CD4-positive, alpha-beta T cell treated with Interleukin-6 at 100 ng/mL for 8 hours (primary cell): ENCODE measurements at places on chromosomes 2 and 18.

GRCh38 chr2:20698916-20699613 lies 32.1 kb downstream of the GDF7 start:
- DNase-seq = no peak

DNA sequence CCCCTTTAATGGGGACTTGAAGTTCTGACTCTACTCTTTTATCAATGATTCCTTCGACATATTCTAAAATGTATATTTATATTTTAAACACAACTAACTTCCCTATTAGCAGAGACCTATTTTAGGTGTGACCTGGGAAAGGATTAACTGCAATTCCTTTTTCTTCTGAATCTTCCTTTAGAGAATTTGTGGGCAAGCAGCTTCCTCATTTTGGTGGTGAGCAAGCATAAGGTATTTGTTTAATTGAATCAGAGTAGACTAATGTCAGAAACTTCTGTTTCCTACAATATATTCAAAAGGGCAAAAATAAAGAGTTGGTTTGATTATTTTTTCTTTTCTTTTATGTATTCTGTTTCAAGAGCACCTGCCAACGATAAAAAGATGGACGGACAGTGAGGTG lies 237.0 kb downstream of the IKZF2 start:
- DNase-seq = no peak

GRCh38 chr2:7083580-7084509 lies 166.6 kb downstream of the RNF144A start:
- DNase-seq = no peak

DNA sequence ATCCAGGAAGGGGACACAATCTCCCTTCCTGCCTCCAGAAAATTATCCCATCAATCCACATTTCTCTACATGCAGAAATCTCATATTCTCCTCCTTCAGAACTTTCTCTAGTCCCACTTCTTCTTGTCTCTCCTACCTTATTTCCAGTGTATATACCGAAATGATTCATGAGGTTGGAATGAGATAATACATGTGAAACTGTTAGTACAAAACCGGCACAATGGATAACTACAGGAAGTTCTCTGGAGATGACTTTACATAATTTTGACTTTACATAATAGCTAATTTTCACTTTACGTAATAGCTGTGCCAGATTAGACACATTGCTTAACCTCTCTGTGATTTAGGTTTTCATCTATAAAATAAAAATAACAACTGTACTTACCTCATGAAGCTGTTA lies 801.3 kb downstream of the ERBB4 start:
- DNase-seq = no peak
